ENCODE measurements at places on chromosomes 13 and 19.

DNA sequence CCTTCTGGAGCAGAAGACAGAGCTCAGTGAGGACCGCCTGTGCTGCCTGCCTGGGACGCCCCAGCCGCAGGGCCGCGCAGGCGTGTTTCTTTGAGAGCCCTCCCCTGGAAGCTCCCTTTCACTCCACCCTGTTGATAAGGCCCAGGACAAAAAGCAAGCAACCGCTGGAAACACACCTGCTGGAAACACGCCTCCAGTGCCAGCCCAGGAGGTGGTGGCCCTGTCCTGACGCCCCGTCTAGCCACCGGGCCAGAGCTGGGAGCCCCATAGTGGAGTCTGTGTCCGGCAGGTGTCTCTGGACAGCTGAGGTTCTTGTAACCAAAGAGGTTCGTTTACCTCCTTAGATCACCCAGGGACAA is 173.8 kb downstream of the KATNAL1 start:
- DNase-seq = no peak

DNA sequence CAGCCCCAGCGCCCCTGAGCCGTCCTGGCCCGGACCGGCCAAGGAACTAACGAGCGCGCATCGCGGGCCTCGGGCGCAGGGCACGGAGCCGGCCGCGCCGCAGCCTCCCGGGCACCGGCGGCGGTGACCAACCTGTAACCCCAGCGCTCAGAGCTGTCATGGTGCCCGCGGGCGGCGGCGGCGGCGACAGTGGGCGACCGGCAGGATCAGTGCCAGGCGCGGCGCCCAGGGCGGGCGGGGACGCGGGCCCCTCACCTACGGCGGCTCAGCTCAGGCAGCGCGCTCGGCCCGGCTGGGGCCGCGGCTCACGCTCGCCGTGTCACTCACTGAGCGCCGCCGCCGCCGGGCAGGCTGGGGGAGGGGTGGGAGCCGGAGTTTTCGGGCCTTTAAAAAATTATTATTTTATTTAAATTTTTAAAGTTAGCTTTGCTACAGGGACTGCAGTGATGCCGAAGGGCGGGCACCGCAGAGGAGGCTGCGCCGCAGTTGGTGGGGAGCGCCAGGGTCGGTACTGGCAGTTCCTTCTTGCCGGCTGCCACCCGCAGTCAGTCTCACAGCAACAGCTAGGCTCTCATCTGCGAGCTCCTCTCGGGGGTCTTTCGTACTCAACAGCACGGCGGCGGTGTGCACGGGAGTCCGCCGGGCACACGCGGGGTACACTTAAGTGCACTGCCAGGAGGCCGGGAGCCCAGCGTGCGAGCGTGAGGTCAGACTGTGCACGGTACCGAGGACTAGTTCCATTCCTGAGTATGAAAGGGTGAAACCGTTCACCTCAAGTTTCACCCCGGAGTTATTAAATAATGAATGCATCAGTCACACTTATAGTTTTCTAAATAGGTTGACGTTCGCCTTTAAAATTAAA is at the start of gene NALCN:
TSS of gene NALCN (minus strand) at position 328 of the 862 bp plus-strand sequence. CDS start 17,382 bp downstream, outside the sequence.
- DNase-seq = no peak

- no peak for DNase-seq
Observed at GRCh38 chr13:23743278-23744076, 145.7 kb downstream of the MIPEP start.

DNA sequence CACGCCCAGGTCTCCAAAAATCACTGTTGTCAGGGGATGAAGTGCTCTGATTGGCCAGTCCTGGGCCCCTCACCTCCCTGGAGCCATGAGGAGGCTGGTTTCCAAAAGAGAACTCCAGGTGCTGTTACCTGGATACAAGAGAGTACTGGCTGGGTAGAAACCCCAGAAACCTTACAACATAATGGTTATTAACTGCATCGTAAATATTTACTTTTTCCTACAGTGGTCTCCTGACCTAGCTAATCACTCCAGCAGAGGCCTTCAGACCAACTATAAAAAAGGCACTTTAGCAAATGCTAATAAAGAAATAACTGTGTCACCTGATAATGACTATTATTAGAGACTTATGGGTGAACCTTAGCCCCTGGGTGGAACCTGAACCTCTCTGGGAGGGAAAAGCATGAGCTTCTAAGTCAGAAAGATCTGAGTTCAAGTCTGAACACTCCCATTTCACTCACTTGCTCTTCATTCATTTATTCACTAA is 1.5 kb upstream of the IGSF23 start:
- DNase-seq = no peak

GRCh38 chr19:48868114-48868886 is at the start of gene PLEKHA4:
PLEKHA4 (minus strand) TSS chr19:48868617; CDS start chr19:48867620, 997 bp downstream.
- DNase-seq = no peak

DNA sequence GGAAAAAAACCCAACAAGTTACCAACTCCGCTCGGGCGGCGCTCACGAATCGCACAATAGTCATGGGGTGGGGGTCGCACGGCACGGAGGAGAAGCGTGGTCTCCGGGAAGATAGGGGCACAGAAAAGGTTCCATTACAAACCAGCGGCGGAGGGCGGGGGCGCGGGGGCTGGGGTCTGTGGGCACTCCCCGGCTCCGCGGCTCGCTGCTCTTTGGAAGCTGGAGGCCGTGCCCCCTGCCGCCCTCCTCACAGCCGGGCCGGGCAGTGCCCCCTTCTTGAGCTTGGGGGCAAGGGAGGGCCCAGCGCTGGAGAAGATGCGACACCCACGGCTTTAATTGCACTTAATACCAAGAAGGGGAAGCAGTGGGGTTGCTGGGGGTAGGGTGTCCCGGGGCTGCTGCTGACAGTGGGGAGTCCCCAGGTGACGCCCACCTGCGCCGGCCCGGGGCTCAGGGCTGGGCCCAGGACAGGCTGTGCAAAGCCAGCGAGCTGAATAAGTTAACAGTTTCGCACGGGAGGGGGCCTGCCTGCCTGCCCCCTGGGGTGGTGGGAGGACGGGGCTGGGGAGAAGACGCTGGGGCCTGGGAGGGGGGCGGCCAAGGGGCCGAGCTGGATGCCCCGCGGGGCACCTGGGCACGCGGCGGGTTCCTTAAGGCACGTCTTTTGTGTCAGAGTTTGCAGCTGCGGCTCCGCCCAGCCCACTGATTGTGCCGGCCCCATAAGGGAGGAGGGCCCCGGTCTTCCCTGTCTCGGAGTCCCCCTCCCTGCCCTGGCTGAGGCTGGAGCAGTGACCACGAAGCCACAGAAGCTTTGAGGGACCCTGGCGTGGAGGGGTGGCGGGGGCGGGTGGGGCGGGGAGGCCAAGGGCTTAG is 9.8 kb downstream of the DCAF15 start:
- no peak for DNase-seq

DNA sequence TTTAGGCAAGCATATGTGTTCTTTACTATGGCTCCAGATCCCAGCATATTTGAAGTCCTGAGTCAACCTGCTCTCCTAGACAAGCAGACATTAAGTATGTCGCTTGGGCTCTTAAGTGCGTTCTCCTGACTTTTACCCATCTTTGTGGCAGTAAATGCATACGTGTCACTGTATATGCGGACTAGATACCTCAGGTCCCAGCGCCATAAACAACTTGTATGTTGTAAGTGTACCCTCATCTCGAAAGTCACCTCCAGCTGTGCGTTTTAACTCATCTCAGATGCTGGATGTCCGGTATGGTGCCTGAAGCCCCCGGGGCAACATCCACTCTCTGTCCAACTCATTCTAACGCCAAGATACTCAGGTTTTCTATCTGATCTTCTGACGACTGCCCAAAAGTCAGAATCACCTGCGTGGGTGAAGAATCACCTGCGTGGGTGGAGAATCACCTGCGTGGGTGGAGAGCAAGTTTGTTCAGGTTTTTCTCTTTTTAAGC is 1.7 kb downstream of the PTOV1 start:
- no peak for DNase-seq

GRCh38 chr13:20461481-20461859 is 64.2 kb downstream of the CRYL1 start:
- no peak for DNase-seq

GRCh38 chr13:46866150-46866549 is 30.7 kb downstream of the HTR2A start:
- DNase-seq = no peak

- DNase-seq = no peak
Observed at GRCh38 chr13:25286308-25286968, 850 bp downstream of the MTMR6 start.

- no peak for DNase-seq
Observed at GRCh38 chr13:105579821-105580710, 955.4 kb downstream of the EFNB2 start.

- DNase-seq = no peak
Observed at GRCh38 chr19:47377801-47378200, 28.7 kb downstream of the DHX34 start.

- no peak for DNase-seq
Observed at GRCh38 chr13:23572836-23573235, 2.6 kb downstream of the TNFRSF19 start.

DNA sequence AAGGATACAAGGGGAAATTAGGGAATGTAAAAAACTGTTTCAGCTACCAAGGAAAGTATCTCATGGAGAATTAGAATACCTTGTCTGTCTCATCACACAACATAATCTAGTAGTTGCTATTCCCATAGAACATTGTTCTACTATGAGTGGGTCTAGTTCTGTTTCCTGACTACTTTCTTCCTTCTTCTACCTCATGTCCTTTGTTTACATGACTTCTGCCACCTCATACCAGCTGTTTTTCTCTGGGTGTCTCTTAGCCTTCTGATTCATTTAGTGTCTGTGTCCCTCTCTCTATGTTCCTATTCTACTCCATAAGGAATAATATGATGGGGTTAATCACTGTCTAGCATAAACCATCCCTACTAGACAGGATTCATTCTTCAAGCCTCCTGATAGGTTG is 887.3 kb downstream of the DIAPH3 start:
- DNase-seq = no peak

- no peak for DNase-seq
Observed at GRCh38 chr19:46449228-46449627, 20.5 kb upstream of the PNMA8C start.

DNA sequence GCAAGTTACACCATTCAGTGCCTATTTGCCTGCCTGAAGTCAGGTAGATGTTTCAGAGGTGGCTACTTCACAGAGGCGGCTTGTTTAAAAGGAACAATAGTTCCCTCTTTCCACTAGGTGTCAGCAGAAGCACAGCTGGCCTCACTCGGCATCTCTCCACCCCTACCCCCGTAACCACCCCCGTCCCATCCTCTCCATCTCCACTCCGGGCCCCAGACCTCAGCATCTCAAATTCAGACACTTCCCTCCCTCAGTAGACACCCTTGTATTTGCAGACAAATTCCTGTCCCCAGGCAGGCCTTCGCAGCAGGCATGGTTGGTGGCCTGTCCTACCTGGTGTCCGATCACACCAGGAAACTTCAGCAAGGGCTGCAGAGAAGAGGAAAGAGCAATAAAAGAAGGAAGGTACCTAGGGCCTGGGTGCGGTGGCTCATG is 9.1 kb upstream of the DPP9 start:
- peak; percentile 60 for DNase-seq

- DNase-seq = no peak
Observed at GRCh38 chr19:13505164-13505695, 1.0 kb downstream of the CACNA1A start.

DNA sequence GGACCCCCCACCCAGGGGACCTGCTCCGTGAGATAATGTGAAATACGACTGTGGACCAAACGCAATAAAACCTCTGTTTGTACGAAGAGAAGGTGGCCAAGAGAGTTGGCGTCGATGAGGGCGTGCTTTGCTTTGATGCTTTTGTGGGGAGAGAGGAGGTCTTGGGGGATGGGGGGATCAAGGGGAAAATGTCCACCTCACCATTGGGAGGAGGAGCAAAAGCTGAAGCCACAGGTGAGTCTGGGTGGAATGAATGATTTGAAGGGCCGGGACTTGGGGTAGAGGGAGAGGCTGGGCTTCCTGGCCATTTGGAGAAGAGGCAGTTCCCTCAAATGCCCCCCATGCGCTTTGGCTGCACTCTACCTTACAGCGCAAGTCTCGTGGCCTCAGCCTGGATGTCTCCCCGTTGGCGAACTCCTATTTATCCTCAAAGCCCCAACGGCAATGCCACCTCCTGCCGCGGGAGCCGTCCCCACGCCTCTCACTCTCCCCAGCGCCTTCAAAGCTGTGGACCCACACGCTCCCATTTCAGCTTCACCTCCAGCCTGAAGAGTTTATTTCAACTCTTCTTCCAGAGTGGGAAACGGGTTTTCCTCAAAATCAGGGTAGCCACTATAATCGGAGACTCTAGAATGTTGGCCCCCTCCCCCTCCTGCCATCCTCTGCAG is 795 bp upstream of the ABCA7 start:
- no peak for DNase-seq

GRCh38 chr19:16619457-16619856 is 8.5 kb downstream of the MED26 start:
- no peak for DNase-seq

GRCh38 chr19:41859618-41860418 is at the start of gene RPS19:
RPS19 (plus strand) TSS chr19:41860255; CDS start chr19:41860775, 520 bp downstream.
- peak; percentile 99 for DNase-seq

- peak; percentile 82 for DNase-seq
Observed at GRCh38 chr19:10424011-10424637, 3.8 kb downstream of the PDE4A start.

GRCh38 chr13:48853728-48854102 is 122.0 kb upstream of the FNDC3A start:
- peak; percentile 47 for DNase-seq

- no peak for DNase-seq
Observed at GRCh38 chr13:80841414-80841813, 500.5 kb upstream of the SPRY2 start.

DNA sequence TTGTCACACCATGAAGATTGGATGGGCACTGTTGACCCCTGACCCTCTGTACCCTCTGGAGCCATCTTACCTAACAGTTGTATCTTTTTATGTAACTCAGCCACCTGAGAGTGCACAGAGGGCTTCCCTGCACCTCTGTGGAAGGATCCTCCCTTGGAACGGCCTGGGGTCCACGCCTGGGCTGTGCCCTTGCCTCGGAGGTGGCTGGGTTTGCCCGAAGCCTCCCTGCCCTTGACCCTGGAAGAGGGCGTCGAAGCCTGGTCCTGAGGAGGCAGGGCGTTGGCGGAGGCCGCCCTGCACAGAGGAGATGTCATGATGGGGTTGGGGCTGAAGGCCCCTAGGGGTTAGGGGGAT is 241 bp downstream of the ODAD3 start:
- no peak for DNase-seq

DNA sequence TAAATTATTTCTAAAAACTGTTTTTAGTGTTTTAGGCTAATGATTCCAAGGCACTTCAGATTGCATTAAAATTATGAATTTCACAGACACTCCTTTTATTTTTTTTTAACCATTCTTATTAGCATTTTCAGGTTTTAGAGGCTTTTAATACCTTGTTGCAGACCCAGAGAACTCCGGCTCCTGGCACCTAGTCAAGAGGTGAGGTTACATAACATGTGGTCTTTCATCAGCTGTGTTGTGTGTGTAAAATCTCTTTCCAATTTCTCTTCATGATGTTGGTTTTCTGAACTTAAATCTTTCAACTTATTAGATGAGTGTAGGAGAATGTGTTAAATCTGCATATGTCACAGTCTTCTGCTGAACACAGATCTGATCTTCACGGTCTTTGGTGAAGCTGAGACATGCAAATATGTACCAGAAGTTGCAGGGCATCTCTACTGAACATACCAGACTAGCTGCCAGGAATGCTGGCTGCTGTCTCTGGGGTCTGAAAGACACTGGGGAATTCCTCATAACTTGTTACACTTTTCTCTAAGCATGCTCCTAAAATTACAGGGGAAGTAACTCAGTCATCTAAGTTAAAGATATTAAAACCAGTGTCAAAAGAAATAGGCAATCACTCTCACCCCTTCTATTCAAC is 1165.3 kb downstream of the EFNB2 start:
- no peak for DNase-seq

Measured in activated T-cell treated with anti-CD3 and anti-CD28 coated beads, Interleukin-2, amount 50 U/mL, for 24 hours (primary cell).